MG63 (cell line): ENCODE measurements at places on chromosomes 7 and 10.
A peak's percentile ranks its signal among the peaks of the same experiment; 100 is the strongest.

DNA sequence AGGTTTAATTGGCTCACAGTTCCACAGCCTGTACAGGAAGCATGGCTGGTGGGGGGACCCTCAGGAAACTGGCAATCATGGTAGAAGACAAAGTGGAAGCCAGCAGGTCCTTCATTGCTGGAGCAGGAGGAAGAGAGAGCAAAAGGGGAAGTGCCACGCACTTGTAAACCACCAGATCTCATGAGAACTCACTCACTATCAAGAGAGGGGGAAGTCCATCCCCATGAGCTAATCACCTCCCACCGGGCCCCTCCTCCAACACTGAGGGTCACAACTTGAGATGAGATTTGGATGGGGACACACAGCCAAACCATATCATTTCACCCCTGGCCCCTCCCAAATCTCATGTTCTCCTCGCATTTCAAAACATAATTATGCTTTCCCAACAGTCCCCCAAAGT is 171.9 kb upstream of the CACNA2D1 start:
- no peak for DNase-seq

- no peak for DNase-seq
Observed at GRCh38 chr7:148584154-148584827, 6.3 kb upstream of the C7orf33 start.

GRCh38 chr7:134533288-134533771 is 6.0 kb downstream of the AKR1B10 start:
- DNase-seq, result peak; percentile 68

DNA sequence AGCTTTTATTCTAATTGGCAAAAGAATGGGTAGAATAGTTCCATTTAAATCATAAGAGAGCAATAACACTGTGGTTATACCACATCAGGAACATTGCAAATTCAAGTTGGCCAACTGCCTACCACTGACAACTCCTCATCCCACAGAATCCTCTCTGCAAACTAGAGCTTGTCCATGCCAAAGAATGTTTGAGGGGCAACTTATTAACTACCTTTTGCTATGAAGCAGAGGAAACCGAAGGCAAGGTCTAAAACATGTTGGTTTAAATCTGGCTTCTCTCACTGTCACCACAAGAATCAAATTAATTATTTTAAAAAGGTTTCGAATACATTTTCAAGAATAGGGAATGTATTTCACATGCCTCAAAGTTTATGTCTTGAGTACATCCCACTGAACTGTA is 36.0 kb downstream of the RHOBTB1 start:
- DNase-seq, result no peak

DNA sequence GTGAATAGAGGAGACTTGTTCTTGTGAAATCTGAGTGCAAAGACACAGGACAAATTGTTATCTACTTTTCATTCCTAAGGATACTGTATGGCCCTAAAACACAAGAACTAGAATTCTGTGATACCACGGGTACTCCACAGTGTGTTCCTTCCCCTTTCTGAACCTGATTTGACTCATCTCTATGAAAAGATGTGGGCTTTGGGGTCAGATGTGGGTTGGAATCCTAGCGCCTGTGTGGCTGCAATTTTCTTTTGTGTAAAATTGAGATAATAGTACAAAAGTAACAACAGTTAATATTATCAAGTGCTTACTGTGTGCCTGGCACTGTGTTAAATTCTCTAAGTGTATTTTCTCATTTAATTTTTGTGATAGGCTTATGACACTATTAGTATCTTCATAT is 8.1 kb downstream of the SRGN start:
- no peak for DNase-seq

DNA sequence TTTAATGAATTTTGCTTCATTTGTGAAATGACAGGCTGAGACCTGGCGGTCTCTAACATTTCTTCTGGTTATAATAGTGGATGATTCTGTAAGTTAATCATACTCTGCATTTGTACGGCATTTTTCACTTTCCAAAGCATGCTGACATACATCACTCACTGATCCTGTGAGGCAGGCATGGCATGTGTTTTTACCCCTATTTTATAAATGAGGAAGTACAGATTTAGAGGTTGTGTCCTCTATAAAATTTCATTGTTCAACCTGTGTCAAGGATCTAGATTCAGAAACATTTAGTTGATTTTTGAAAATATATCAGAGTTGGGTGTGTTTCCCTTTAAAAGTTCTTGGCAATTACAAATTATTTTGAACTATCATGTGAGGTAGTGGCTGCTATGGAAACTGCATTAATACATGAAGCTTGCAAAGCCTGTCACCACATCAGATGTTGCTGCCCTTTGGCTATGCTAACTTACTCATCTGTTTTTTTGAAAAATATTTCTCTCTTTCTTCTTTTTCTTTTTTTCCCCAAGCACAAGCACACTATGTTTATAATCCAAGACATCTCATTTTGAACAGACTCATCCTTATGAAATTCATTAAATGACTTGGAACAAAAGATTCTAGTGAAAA is 172.7 kb downstream of the GNAI1 start:
- no peak for DNase-seq

DNA sequence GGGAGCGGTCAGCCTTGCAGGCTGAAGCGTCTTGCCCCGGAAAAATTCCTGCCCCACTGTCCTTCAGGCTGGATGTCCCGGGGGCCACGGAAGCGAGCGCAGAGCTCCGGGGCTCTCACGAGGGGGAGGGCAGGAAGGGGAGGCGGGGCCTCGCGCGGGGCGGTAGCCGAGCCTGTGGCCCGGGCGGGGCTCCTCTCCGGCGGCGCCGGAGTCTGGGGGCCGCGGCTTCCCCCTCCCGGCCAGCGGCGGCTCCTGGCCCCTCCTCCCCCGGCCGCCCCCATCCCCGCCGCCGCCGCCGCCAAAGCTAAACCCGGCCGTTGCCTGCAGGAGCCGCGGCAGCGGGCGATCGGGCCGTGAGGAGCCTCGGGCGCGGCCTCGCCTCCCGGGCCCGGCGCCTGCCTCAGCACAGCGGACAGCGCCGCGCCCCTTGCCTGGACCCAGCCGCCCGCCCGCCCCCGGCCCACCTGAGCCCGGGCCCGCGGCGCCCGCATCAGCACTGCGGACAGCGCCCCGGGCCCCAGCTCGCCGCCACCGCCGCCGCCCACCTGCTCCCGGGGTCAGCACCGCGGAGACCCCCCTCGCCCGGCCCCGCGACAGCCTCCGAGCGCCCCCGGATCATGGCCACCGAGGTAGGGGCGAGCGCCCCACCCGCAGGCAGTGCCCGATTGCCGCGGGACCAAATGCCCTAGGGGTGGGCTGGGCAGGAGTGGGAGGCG is at the start of gene GOLGA7B:
TSS of gene GOLGA7B (plus strand) at position 157 of the 716 bp plus-strand sequence. CDS start at position 618, 461 bp downstream.
- peak; percentile 42 for DNase-seq

- no peak for DNase-seq
Observed at GRCh38 chr10:67401711-67402110, 294.3 kb downstream of the CTNNA3 start.

DNA sequence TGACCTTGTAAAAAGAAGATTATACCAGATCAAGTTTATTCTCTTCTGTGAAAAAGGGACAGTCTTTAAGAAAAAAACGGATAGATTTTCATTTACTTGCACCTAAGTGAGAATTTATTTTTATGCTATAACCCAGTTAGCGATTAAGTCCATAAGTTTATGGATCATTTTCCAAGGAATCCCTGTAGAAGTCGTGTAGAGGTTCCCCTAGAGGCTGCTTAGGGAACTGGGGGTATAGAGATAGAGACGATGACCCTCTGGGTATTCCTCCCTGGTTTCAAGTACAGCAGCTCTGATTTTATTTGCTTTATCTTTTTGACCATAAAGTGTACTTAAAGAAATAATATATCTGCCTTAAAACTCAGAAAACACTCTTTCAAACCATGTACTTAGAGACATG is 648.4 kb upstream of the LRRTM3 start:
- no peak for DNase-seq

GRCh38 chr10:30865141-30865926 is 166.3 kb downstream of the ZNF438 start:
- DNase-seq, result no peak

- no peak for DNase-seq
Observed at GRCh38 chr10:65125212-65125611, 1604.0 kb downstream of the REEP3 start.

DNA sequence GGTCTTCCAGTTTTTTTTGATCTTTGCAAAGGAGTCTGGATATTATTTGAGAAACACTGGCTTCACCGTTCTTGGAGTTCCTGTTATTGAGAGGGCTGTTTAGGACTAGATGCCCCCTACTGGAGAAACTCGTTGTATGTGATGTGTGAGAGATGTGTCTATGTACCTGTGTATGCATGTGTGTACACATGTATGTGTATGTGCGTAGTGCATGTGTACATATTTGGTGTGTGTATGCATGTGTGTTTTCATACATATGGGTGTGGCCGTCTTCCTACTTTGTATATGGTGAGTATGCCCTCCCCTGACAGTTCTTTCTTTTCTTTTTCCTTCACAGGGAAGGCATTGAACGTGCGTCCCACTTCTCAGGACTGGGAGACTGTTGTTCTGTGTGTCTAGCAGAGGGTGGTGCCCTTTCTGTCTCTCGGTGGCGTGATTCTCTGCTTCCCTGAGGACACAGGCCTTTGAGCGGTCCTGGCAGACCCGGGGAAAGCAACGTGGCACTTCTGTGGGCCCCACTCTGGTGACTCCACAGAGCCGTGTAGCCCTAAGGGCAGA is 3.0 kb upstream of the CALHM3 start:
- no peak for DNase-seq

GRCh38 chr7:101488826-101489572 is 126.3 kb downstream of the COL26A1 start:
- no peak for DNase-seq

GRCh38 chr7:130140551-130141160 is 64.5 kb downstream of the TMEM209 start:
- DNase-seq, result no peak

GRCh38 chr7:83020161-83020560 is 142.5 kb downstream of the PCLO start:
- DNase-seq, result no peak

DNA sequence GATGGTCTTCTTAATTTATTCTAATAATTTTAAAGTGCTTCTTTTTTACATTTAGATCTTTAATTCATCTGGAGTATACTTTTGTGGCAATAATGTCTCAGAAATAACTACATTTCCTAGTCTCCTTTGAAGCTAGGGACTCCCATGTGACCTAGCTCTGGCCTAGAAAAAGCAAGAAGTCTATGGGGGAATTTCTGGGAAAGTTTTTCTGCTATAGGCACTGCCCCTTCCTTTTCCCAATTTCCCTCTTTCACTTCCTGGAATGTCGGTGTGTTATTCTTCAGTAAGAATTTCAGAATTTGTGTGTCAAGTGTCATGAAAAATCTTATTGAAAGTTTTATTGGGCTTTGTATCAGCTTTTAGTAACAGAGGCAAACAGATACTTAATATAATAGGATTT is 94.6 kb upstream of the LRRC4 start:
- DNase-seq, result no peak

GRCh38 chr7:24652251-24652939 is 79.1 kb downstream of the PALS2 start:
- DNase-seq, result no peak

DNA sequence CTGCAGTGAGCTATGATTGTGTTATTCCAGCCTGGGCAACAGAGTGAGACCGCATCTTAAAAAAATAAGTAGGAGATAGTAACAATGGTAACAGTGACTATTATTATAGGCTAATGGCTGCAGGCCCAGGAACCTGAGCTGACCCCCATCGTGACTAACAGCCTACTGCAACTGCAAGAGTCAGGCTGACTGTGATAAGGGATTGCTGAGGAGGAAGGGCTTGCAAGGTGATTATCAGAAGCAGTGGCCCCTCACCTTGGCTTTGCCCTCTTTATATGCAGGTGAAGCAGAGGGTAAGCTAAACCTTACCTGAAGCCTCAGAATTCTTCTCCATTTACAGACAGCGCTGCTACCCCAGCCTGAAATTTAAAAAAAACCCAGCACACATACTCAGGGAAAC is 83.9 kb upstream of the SDK1 start:
- peak; percentile 52 for DNase-seq

GRCh38 chr7:3349126-3349525 is 48.1 kb downstream of the SDK1 start:
- no peak for DNase-seq

- peak; percentile 14 for DNase-seq
Observed at GRCh38 chr7:111763221-111763801, 201.0 kb upstream of the IMMP2L start.

GRCh38 chr7:158732494-158733219 is 28.1 kb upstream of the NCAPG2 start:
- DNase-seq, result no peak

DNA sequence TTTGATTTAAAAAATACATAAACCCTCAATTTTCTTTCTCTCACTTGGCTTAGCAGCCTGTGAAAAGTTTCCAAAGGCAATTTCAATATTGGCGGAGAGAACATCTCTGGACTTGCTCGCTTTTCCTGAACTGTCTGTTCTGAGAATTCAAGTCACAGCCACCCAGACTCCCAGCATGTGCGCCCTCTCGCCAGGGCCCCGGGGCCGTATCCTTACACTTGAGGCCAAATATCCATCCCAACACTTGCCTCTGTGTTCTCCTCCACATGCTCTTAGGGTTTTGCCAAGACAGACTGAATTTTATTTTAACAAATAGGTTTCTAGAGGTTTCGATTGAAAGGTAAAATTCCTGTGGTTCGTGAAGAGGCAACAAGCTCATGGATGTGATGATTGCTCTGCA is 111.5 kb upstream of the GPR26 start:
- no peak for DNase-seq

GRCh38 chr7:146876411-146876810 is 759.8 kb downstream of the CNTNAP2 start:
- DNase-seq, result no peak

DNA sequence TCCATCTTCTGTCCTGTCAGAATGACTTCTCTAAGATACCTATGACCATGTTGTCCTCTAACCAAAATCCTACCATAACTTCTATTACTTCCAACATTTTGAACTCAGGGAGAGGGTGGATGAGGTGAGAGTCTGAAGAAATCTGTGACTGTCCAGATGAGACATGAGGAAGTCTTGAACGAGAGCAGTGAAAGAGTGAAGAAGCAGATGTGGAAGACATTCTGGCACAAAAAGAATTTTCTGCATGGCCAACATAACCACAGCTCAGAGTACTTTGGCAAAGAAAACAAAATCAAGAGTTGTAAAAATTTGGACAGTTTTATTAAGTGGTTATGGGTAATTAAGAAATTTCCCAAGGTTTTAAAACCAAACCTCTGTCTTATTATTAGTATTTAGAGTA is 141.6 kb downstream of the CPEB3 start:
- no peak for DNase-seq

GRCh38 chr7:134845461-134845860 is 66.0 kb downstream of the CALD1 start:
- DNase-seq, result no peak

- DNase-seq, result no peak
Observed at GRCh38 chr7:6165521-6166320, 106.7 kb downstream of the CYTH3 start.
